ENCODE measurements at places on chromosomes 3 and 15.

DNA sequence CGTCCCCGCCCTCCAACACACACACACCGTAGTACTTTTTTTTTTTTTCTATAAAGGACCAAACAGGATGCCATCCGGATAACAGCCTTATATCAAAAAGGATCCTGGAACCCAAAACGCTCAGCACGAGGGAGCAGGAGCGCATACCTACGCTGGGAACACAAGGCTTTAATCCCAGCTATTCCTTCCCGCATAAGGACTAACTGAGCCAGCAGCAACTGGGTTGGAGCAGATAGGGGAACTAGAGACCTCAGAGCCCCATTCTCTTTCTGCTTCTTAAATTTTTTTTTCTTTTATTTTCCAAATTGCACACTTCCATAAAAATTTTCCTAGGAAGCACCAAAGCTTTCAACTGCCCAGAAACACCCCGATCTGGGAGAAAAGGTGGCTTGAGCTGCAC is 1.3 kb downstream of the TRANK1 start:
- no peak for DNase-seq

DNA sequence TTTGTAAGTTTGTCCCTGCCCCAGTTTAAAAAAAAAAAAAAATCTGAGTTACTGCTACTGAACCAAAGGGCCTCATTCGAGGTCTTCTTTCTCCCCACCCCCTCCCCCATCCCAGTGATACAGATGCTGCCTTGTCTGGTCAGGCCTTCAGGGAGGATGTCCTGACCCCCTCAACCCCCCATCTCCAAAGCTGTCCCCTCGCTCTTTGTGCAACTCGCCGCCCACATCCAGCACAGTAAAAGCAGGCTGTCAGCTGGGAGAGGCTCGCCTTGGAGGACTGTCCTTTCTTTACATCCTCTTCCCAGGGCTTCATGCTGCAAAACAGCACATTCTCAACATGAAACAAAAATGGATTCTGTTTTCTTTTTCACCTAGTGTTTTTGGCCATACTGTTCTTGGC is 133.4 kb downstream of the VGLL4 start:
- no peak for DNase-seq

- no peak for DNase-seq
These were observed 68.8 kb upstream of the ZNF148 start for GRCh38 chr3:125443923-125444322.

DNA sequence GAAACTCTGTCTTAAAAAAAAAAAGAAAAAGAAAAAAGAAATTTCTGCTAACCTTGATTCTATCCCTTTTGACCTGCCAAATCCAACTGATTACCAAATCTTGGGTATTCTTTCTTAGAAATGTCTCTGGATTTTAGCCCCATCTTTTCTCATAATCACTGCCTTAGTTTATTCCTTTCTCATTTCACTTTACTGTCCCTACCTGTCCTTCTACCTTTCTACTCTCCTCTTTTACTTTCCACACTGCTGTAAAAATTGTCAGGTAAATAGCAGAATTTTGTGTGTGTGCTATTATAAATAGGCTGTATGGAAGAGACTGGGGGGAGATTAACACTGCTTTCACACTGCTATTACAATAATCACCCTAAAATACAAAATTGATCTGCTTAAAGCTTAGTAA is 16.7 kb downstream of the PIK3CA start:
- DNase-seq, result no peak

GRCh38 chr3:51156147-51156546 is 228.9 kb upstream of the MANF start:
- no peak for DNase-seq

- DNase-seq, result no peak
These were observed 22.9 kb downstream of the PDIA5 start for GRCh38 chr3:123089611-123090331.

DNA sequence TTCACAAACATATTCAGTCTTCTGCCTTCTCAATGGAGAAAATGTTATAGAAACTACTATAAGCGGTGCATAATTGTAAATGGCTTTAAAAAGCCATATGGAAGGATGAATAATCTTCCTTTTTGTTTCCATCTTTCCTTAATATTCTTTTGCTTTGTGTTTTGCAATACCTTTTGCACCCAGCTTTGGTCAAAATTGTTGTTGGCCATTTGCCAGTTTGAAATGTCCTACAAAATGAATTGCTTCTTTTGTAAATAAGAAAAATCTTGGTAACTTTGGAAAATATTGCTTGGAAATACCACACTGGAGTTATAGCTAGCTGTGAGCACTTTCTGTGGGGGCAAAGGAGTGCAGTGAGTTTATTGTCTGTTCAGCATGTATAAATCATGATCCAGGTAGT is 93.5 kb upstream of the NR2F2 start:
- no peak for DNase-seq

DNA sequence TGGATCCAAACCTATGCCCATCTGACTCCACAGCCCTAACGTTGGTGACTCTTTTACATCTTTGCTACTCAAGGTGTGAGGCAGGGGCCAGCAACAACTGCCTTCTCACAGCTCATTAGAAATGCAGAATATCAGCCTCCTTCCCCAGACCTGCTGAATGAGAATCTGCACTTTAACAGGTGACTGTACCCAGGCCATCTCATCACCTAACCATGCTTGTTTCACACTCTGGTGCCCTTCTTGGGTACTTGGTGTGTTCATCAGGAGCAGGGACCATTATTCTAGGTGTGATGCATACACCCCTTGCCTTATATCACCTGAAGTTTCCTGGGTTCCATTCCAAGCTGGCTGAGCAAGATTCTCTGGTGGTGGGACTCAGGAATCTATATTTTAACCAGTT is 196.3 kb upstream of the LMCD1 start:
- no peak for DNase-seq

- DNase-seq, result no peak
These were observed 388.6 kb upstream of the DPH6 start for GRCh38 chr15:35934383-35935049.

DNA sequence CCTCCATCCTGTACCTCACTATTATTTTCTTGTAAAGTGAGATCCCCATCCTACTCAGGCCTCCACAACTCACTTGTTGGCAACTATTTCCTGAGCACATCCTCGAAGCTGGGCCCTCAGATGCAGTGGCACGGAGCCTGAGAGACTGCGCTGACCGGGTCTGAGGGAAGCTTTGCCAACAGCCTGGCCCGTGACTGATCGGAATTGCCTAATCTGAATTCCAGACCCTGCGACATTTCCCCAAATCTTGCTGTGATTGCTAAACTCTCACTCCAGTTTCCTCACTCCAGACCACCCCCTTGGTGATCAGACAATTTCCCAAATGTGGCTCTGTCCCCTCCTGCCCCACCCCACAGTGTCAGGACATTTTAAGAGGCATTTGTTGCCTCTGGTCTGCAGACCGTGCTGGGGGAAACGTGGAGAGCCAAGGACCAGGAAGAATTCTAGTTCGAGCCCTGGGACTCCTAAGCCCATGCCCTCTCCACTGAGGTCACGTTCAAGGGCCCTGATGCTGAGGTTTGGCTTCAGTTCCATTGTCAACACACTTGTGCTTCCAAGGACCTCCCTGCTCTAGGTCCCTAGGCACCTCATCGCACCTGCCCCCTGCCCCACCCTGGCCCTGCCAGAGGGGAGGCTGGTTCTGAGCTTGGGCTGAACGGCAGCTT is 22.8 kb downstream of the KLHL25 start:
- no peak for DNase-seq

- DNase-seq, result no peak
These were observed 42.7 kb downstream of the TLNRD1 start for GRCh38 chr15:81043281-81043934.

GRCh38 chr15:71250936-71251583 is 135.8 kb downstream of the THSD4 start:
- no peak for DNase-seq

DNA sequence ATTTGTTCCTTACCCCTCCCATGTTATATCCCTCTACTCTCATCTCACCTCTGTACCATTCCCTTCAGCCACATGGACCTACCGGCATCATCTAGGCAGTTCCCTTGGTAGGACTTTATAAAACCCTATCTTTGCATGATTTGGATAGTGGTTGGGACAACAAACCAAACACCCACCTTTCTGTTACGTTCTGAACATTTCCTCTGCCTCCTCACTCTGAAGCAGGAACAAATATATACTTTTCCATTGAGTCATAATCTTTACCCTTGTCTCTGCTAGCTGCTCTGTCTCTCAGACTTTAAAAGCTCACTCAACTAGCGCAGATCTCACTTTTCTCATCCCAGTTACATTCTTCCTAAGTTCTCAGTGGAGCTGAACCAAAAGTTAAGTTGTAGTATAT is 17.8 kb downstream of the UBXN7 start:
- DNase-seq, result no peak

DNA sequence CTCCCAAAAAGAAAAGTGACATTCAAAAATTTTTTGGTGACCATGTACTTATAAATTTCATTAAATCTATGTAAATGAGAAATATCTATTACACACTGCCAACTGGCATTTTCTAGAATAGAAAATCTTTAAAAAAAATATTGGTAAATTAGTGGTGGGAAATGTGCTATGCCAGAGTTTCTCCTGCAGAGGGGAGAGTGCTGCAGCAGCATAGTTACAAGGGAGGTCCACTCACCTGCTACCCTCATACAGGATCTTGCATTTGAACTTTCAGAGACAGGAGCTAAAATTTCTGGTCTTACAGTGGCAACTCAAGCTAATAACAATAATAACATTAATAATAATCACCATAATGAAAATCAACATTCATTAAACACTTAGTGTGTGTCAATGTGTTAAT is 459.6 kb downstream of the NSUN3 start:
- DNase-seq, result no peak

GRCh38 chr15:48717458-48717857 is 71.9 kb upstream of the FBN1 start:
- DNase-seq, result no peak

DNA sequence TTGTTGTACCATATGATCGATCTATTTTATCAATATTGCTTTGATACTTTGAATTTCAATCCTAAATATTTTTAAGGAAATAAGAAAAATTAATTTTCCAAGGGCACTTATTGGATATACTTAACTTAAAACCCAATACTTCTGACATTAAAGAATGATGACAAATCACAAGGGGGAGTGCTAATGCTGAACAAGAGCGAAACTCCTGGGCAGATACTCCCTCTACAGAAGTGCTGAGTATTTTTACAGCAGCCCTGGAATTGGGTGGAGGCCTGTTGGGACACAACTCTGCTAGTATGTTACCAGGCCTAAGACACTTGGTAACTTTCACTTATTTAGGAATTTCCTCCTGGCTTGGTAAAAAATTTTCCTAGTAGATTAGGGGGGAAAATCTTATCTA is 46.2 kb downstream of the DENND6A start:
- no peak for DNase-seq

GRCh38 chr15:43187544-43188155 is 2.4 kb downstream of the CCNDBP1 start:
- no peak for DNase-seq

GRCh38 chr15:87213626-87214025 is 1042.9 kb downstream of the NTRK3 start:
- no peak for DNase-seq

DNA sequence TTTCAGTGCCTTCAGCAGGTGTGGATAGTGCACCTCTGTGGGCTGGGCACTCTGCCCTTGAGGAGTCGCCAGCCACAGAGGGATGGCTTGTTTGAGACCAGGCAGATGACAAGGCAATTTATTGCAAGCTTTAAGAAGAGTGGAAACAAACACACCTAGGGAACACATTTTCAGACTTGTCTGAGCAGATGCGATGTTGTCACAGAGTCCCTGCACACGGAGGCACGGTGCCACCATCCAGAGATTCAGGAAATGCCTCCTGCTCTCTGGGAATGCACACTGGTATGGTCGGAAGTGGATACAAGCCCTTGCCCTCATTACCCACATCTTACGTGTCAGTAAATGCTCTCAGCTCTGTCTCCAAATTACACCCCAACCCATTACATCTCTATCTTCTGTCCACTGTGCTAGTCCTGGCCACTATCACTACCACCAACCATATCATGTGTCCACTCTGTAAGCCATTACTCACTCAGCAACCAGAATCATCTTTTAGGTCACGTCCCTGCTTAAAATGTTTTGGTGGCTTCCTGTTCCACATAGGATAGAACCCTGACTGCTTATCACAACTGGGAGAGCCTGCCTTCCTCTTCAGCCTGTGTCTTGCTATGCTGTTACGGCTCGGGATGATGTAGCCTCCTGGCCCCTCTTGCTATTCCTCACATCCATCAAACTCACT is 196.9 kb downstream of the SLCO3A1 start:
- DNase-seq, result no peak

- DNase-seq, result no peak
These were observed 75.7 kb upstream of the C15orf39 start for GRCh38 chr15:75125935-75126334.

DNA sequence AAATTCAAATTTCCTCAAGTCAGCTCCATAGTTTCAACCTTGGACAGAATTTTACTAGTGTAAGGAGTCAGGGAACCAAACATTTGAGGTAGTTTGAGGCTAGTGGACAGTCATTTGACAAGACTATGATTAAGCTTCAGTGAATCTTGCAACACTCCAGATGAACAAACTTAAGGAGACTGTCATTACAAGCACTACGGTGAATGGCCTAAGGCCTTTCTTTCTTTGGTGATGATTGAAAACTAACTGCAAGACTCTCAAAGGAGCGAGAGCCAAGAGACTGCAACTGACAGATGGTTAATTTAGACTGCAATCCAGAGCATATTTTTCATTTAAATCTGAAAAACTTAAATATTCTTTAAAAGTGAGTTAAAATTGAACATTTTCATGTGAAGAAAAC is 272.3 kb upstream of the NECTIN3 start:
- no peak for DNase-seq

Measured in activated T-helper 1 cell treated with anti-CD3 and anti-CD28 coated beads, Interleukin-2, amount 50 U/mL, for 16 hours (primary cell).